ENCODE measurements at places on chromosomes 12 and 14. TPM values are rescaled to one million over a fixed set of nuclear protein-coding genes. Genes with fewer than 3 reads are reported as not detected.

KRT71 gene
- total RNA-seq, result not detected

TMEM229B gene
- total RNA-seq, result 2.9 TPM

- DNase-seq, result no peak
These were observed 23.9 kb downstream of the SCAF11 start for GRCh38 chr12:45966486-45966885.

GRCh38 chr12:20268771-20269170 is 99.6 kb upstream of the PDE3A start:
- no peak for DNase-seq

GRCh38 chr12:67161322-67161918 is 107.7 kb upstream of the CAND1 start:
- no peak for DNase-seq

- no peak for DNase-seq
These were observed 146.2 kb downstream of the BCL11B start for GRCh38 chr14:99125616-99126431.

DNA sequence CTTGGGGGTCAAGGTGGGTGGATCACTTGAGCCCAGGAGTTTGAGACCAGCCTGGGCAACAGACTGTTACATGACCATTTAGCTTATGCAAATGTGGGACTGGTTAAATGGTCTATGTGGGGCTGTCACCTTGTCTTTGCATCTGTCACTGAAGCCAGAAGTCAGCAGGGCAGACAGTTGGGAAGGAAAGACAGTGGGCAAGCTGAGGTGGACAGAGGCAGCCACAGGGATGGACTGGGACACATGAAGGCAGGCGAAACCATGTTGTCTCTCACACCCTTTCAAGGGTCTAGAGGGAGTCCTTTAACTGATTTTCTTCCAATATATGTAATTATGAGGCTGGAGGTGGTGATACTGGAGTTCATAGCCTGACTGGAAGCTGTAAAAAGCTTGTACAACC is 426.4 kb downstream of the TMEM121 start:
- no peak for DNase-seq

GRCh38 chr12:85894653-85895052 is 20.6 kb downstream of the NTS start:
- DNase-seq, result no peak

GRCh38 chr12:116094475-116094874 is 183.0 kb downstream of the MED13L start:
- DNase-seq, result no peak

DNA sequence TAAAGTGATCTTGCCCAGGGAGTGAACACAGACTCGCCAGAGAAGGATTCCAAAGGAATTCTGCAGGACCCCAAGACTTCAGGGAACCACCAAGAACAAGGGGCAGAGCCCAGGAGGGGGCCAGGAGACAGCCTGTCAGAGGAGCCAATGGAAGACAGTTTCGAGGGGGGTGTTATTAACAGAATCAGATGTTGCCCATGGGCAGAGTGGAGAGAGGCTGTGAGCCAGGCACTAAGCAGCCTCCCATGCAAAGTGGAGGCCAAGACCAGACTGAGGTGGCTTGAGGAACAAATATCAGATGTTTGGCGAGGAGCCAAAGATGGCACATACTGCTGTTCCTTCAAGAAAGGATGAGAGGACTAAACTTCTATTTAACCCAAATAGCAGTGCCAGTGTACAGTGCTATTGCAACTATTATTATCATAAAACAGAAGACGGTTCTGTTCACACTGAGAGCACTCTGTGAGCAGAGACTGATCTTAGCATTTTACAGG is 12.6 kb downstream of the APPL2 start:
- no peak for DNase-seq

GRCh38 chr12:118590406-118591150 is 214.2 kb downstream of the SUDS3 start:
- no peak for DNase-seq

DNA sequence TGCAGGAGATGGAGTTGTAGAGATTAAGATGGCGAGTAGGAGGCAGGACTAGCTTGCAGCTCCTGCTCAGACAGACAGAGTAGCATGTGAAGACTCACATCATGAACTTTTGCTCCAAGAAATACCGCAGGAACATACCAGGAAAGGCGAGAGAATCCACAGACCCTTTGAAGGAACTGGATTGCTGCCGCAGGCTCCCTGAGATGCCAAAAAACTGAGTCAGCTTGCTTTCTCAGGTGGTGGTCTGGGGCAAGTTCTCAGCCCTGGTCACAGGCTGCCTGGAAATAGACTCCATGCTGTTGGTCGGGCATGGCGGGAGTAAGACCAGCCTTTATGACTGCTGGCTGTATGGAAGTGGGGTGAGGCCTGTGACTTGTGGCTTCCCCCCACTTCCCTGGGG is 163.6 kb upstream of the NAV3 start:
- no peak for DNase-seq

Data from glomerular endothelial cell (primary cell).